ENCODE measurements at places on chromosomes 6 and 20.

- no peak for DNase-seq
Observed at GRCh38 chr20:58433759-58434158, 44.7 kb downstream of the VAPB start.

DNA sequence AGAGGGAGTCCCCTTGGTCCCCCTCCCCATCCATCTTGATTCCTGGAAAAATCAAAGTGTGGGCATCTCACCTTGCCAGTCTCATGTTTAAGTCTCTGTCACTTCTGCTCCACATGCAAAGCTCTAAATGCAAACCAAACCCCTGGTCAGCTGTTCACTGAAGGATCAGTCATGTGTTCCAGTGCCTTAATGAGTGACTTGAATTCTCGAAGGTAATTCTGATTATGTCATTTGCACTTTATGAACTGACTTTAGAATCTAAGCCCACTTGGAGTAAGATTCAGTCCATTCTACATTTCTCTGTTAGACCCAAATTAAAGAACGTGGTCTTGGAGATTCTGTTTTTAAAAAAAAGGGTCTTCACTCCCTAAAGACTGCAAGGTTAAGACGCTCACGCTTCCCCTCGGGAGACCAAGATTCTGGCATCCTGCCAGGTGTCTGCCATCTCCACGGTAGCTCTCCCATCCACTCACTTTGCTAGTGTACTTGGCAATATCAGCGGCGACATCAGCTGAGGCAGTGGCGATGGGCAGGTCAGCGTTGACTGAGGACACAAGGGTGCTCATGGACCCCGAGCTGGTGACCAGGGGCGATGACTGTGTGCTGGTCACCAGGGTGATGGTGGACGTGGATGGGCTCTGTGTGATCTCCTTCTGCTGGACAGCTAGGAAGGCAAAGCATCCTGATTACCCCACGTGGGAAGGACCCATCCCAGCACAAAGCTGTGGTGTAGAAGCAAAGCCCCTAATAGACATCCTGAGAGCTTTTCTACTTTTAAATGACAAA, 120.5 kb downstream of the ZMYND8 start:
- no peak for DNase-seq

DNA sequence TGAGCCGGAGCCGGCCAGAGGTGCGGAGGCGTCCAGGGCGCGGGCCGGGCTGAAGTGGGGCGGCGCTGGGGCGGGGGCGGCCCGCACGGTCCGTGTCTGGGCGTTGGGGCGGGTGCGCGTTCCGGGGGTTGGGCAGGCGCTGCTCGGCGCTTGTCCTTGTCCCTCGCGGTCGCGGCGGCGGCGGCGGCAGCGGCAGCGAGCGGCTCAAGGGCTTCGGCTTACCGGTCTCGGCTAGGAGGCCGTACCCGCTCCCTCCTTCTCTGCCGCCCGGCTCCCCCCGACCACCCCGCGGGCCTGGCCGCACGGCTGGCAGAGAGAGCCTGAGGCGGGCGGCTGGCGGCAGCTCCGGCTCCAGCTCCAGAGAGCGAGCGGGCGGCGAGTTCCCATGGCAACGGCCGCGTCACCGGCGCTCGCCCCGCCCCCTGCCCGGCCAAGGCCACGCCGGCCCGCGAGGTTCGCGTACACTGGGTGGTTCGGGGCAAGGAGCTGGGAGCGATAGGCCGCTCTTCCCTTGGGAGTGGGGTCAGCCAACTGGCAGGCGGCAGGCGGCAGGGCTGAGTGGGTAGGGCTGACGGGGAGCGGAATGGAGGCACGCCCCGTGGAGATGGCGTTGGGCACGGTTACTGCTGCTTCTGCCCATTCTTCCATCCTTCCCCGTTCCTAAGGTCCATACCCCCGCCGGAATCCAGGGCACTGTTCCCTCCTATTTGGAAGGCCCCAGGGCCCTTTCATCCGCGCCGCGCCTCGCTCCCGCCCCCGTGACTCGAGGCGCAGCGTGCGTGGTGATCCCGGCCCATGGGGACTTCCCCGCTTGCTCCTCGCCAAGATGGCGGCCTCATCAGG, at the start of gene LRRC73:
LRRC73 (minus strand) TSS at position 363 of the 843 bp plus-strand sequence. CDS start 561 bp downstream, outside the sequence.
- DNase-seq: peak; percentile 64

DNA sequence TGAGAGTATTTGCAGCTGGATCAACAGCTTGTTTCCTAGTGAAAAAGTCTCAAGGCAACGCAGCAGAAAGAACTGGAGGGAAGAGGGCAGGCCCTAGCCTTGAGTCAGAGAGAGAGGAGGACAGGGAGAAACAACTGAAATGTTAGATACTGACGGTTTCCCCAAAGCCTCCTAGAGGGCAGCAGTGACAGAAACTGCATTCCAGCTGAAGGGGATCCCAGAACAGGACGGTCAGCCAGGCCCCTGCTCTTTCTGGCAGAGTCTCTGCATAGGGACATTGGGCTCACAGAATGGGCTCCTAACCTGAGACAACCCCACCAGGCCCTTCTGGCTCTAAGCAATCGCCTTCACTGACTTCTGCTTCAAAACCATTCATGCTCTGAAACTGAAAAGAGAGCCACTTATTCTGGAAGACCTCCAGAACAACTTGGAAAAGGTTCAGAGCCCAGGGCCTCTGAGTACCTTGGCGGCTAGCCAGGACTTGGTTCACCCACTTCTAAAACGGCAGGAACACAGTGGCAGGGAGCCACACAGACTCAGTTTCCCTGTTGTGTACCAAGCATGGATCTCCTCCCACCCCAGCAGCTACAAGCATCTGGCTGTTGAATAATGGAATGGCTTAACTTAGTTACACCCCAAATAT, 72.9 kb downstream of the PSMB1 start:
- DNase-seq: no peak

GRCh38 chr6:103047567-103047966, 1654.1 kb downstream of the GRIK2 start:
- no peak for DNase-seq

GRCh38 chr6:75743971-75744370, 5.1 kb upstream of the MYO6 start:
- DNase-seq: no peak

- no peak for DNase-seq
Observed at GRCh38 chr20:62489186-62489931, 13.6 kb upstream of the GATA5 start.

GRCh38 chr20:24762371-24762770, 186.7 kb upstream of the CST7 start:
- DNase-seq: no peak

GRCh38 chr20:48959899-48960550, 38.5 kb downstream of the ARFGEF2 start:
- no peak for DNase-seq

DNA sequence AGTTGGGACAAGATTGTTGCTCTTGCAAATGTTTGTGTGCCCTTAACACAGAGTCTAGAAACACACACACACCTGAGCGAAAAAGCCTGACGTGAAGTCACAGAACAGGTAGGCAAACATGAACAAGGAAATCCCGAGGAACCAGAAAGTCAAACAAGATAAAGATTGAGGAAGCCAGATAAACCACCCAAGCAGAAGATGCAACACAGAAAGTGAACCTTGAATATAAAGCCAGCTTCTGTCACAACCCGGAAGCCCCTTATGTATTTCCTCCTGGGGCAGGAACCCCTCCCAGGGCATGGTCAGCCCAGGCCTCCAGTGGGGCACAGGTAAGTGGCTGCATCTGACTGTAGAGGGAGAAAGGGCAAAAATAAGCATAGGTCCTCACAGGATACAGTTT, 158.2 kb upstream of the SUPT3H start:
- no peak for DNase-seq

DNA sequence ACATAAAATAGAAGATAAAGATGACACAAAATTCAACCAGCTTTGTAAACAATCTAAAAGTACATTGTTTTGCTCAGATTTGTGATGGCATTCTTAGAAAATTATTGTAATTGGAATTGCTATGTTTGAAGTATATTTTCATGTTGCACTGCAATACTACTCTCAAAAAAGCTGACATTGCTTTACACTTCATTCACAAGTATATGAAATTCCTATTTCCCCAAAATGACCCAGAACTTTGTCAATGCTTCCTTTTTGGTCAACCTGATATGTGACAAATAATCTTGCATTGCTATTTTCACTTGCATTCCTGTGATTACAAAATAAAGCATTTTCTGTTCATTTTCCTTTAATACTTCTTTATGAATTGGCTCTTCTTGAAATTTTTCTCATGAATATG, 104.1 kb upstream of the BMP5 start:
- DNase-seq: no peak

DNA sequence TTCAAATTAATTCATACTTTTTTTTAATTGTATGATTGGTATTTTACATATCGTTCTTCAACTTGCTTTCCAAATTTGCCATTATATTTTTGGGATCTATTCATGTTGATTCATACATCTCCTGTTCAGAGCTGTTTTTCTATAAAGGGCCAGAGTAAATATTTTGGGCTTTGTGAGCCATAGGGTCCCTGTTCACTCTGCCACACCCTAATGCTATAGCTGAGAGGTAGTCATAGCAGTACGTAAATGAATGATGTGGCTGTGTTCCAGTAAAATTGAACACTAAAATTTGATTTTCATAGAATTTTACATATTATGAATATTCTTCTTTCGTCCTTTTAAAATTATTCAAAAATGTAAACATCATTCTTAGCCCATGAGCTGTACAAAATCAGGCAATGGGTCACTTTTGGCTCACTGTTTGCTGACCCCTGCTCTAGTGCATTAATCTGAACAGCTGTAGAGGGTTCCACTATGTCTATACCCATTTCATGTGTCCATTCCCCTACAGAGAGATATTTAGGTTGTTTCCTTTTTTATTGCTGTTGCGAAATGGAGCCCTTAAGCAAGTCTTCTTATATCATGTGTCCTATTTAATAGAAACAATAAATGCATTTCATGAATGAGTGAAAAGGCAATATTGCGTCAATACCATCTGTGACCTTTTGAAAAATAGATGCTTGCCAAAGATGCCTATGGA, 136.4 kb upstream of the SALL4 start:
- DNase-seq: no peak

- DNase-seq: no peak
Observed at GRCh38 chr6:18326001-18326400, 61.1 kb upstream of the RNF144B start.

- peak; percentile 56 for DNase-seq
Observed at GRCh38 chr6:33317419-33317668, 200 bp downstream of the ZBTB22 start.

DNA sequence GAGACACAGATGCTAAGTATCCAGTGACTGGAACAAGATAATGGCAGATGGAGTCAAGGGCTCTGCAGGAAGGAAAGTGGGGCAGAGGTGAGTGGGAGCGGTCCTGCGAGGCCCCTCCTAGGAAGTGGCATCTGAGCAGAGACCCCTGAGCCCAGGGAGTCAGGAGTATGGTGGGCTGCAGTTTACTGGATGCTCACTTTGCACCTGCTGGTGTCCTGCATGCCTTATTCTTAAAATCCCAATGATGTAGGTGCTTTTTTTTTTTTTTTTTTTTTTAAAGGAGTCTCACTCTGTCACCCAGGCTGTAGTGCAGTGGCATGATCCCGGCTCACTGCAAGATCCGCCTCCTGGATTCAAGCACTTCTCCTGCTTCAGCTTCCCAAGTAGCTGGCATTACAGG, 5.6 kb downstream of the CEBPB start:
- no peak for DNase-seq

GRCh38 chr20:1628621-1629020, 8.8 kb upstream of the SIRPB1 start:
- DNase-seq: no peak

DNA sequence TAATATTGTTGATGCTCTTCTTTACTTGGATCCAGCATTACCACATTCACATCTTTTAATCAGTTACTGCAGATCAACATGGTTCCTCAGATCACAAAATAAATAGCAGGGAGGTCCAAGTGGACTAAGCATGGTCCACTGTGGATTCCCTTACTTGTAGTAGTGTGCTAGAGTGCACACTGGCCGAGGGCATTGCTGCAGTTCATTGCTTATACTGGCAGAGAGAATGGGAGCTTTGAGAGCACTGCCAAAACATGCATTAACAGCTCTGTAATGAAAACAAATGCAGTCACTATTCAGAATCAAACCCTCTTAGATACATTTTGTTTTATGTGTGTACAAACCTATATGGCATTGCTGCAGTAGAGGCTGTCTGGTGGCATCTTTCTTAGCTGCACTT, 471.5 kb downstream of the CD109 start:
- DNase-seq: no peak

- no peak for DNase-seq
Observed at GRCh38 chr6:84785671-84786070, 21.3 kb upstream of the TBX18 start.

- no peak for DNase-seq
Observed at GRCh38 chr20:2930538-2930937, 57.3 kb downstream of the PTPRA start.

GRCh38 chr6:170134031-170134470, 156.8 kb downstream of the DLL1 start:
- DNase-seq: no peak

DNA sequence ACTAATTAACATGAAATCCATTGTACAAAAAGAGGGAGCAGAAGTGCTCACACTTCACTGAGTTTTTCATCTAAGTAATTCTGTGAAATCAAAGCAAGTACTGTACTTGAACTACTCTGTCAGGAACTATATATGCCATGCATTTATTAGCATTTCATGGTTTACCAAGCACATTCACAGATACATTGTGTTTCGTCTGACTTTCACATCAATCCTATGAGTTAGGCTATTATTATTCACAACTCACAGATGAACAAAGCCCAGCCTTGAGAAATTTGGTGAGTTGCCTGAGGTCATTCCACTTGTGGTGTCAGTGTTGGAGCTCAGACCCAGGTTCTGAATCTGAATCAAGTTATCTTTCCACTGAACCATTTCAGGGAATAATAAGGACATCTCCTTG, 33.7 kb upstream of the TENT5A start:
- DNase-seq: no peak

GRCh38 chr6:73264446-73264845, 1.4 kb upstream of the KHDC1 start:
- DNase-seq: no peak

DNA sequence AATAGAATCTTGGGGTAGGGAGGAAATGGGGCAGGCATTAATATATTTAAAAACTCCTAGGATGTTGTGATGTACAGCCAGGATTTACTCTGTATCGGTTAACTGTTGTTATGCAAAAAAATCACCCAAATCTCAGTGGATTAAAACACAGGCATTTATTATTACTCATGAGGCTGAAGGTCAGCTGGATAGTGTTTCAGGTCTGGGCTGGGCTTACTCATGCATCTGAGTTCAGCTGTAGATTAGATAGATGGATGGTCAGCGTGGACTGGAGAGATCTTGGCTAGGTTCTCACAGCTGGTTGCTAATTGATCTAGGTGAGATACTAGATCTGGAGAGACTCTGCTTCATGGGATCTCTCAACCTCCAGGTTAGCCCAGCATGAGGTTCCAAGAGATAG, 131.4 kb downstream of the BTBD3 start:
- no peak for DNase-seq

DNA sequence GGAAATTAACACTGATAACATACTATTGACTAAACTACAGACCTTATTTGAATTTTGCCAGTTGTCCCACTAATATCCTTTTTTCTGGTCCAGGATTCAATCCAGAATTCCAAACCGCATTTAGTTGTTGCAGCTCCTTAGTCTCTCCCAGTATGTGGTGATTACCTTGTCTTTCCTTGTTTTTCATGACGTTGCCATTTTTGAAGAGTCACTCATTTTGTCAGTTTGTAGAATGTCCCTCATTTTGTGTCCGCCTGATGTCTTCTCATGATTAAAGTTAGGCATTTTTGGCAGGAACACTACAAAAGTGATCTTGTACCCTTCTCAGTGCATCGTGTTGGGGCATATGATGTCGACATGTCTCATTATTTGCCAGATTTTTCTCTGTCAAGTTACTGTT, 33.1 kb downstream of the DTD1 start:
- DNase-seq: no peak

All from HuH-7.5 (cell line).